Activated naive CD4-positive, alpha-beta T cell (primary cell): ENCODE measurements at places on chromosomes 12 and 14.

DNA sequence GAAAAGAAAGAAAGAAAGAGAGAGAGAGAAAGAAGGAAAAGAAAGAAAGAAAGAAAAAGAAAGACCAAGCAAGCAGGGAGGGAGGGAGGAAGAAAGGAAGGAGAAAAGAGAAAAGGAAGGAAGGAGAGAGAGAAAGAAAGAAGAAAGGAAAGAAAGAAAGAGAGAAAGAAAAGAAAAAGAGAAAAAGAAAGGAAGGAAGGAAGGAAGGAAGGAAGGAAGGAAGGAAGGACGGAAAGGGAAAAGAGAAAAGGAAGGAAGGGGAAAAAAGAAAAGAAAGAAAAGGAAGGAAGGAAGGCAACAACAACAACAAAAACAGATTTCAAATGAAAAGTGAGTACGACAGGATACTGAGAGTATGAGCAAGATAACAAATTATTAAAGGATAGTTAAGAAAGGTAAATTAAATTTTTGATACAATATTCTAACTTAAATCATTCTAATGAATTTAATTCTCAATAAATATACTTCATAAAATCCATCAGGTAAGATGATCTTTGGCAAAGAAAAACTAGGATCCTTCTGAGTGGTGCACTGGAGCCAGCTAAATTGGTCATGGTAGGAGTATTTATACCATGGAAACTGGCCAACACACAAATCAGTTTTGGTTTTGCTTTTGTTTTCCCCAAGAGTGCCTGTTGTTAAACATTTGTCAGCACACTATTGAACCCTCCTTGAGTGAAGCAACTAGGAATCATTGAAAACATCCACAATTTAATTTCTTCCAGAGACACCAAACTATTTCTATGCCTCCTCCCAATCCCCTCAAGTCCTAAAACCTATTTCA lies 56.1 kb upstream of the DYRK2 start:
- DNase-seq: no peak

DNA sequence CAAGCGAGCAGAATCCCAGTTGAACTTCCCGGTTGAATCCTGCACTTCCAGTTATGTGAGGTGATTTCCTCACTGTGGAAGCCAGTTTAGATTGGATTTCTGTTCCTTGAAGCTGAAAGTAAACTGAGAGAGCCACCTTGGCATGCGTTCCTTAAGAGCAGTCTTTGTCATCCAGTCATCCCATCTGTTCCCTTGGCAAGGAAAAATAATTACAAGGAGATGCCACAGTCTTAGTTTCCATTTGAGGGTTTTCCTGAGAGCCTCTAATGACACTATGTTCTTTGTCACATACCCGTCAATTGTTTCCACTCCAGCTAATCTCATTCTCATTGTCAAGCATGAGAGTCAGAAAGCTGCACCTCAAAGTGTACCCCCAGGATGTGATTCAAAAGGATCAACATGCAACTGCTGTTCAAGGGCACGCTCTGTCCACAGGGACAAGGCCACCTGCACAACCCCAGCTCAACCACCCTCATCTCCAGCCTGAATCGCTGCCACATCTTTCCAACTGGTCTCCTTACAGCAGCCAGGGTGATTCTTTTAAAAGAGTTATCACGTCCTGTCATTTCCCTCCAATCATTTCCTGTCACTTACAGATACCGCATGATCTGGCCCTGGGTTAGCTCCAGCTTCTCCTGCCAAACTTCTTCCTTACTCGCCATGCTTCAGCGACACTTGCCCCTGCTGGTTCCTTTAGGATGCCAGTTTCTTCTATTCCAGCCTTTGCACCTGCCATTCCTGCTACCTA lies 18.0 kb upstream of the TCP11L2 start:
- DNase-seq: no peak

DNA sequence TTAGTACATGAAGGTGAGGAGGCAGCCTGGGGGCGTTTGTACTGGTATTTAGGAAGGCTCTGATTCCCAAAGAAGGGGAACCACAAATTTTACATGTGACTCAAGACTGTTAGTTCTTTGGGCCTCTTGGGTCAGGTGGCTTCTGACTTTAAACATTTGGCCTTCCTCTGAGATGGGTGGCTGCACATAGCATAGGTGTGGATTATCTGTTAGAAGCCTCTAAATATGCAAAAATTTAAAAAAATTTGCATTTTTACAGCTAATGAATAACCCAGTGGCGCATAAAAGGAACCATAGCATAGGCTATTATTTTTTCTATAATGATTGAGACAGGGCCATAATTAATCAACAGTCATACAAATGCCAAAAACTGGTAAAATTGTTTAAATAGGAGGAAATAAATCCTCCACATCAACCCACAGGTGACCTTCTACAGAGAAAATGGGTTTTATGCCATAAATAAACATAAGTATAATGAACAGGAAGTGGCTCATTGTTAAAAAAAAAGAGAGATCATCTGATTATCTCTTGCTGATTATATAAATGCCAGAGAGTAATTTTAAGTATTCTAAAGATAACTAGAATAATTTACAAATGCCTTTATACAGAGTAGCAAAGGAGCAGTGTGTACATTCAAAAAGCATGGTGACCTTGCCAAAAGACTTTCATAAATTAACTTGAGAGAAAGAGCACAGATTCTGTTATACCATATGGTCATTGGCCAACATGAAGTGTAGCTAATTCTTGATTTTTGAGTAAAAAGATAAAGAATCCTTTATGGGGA lies 284.2 kb upstream of the ATP2B1 start:
- DNase-seq: no peak

- no peak for DNase-seq
These were observed 101.2 kb upstream of the EIF5 start for GRCh38 chr14:103232831-103233319.

DNA sequence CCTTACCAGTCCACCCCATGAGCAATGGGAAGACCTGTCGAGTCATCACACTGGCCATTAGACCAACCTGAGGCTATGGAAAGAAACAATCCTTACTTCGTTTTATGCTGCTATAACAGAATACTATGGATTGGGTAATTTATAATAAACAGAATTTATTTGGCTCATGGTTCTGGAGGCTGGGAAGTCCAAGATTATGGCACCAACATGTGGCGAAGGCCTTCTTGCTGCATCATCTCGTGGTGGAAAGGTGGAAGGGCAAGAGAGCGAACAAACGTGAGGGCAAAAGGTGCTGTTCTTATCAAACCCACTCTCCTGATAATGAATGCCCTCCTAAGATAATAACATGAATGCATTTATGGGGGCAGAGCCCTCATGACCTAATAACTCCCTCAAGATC lies 9.6 kb upstream of the SPTB start:
- DNase-seq: no peak

DNA sequence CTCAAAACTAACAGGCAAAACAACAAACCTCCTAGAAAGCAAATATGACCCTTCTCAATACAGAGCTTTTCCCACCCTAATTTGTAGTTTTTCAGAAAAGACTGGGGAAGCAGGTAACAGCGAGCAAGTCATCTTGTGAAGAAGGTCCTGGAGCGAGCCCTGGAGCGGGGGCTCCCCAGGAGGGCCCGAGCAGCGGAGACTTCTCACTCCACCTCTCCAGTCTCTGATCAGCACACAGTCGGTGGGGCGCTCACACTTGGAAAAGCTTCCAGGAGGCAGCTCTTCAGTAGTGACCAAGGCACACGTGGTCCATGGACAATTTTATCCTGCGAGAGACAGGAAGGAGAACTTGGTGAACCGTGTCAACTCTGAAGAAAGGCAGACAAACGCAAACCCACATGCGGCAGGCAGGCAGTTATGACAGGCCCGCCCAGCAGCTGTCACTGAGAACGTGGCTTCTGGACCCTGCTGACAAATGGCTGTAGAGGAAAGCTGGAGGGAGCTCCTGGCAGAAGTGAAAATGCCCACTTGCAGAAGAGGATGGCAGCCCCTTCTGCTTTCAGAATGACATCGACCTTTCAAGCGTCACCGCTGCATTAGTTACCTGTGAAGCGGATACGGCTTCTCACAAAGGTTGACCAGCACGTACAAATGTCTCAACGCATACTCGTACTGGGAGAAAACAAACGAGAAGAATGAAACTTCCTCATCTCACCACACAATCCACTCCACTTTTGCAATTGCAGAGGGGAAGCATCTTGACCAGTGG lies 44.2 kb downstream of the LGMN start:
- no peak for DNase-seq

DNA sequence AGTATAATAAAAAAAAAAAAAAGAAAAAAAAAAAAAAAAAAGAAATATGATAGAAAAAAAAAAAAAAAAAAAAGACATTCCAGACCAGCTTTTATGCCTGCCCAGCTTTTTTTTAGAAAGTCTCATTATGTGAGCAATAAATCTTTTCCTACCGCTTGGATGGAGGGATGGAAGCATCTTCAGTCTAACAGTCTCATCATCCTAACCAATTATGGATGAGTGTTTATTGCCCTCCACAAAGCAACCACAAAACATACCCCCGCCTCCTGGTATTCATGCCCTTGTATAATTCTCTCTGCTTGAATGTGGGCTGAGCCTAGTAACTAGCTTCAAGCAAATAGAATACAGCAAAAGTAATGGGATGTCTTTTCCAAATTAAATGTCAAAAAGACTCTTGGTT lies 33.7 kb upstream of the ADAMTS20 start:
- DNase-seq: no peak

- no peak for DNase-seq
These were observed 31.4 kb downstream of the ALDH2 start for GRCh38 chr12:111798182-111798581.

GRCh38 chr12:6341417-6342139 lies at the start of gene TNFRSF1A:
Gene TNFRSF1A, minus strand, starts transcription at chr12:6342076. Its CDS starts 262 bp downstream, at chr12:6341814.
- DNase-seq: no peak

DNA sequence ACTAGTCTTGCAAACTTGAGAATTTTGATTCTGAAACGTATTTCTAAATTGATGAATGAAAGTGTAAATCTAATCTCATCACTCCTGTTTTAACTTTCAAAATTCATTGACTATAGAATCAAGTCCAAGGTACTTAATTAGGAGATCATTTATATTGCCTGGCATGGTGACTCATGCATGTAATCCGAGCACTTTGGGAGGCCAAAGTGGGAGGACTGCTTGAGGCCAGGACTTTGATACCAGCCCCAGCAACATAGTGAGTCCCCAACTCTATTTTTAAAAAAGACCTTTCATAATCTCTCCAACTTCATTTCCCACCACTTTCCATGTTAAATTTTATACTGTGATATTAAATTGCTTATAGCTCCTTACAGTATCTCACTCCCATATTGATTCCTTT lies 3.0 kb upstream of the MIPOL1 start:
- DNase-seq: no peak

DNA sequence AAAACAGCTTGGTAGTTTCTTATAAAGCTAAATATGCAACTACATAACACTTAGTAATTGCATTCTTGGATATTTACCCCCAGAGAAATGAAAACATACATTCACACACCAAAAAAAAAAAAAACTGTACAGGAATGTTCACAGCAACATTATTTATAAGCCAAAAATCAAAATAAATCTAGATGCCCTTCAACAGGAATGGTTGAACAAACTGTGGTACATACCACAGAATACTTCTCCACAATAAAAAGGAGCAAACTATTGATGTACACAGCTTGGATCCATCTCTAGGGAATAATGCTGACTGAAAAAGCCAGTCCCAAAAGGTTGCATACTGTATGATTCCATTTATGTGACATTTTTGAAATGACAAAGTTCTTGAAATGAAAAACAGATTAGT lies 62.1 kb upstream of the SLC38A4 start:
- no peak for DNase-seq

DNA sequence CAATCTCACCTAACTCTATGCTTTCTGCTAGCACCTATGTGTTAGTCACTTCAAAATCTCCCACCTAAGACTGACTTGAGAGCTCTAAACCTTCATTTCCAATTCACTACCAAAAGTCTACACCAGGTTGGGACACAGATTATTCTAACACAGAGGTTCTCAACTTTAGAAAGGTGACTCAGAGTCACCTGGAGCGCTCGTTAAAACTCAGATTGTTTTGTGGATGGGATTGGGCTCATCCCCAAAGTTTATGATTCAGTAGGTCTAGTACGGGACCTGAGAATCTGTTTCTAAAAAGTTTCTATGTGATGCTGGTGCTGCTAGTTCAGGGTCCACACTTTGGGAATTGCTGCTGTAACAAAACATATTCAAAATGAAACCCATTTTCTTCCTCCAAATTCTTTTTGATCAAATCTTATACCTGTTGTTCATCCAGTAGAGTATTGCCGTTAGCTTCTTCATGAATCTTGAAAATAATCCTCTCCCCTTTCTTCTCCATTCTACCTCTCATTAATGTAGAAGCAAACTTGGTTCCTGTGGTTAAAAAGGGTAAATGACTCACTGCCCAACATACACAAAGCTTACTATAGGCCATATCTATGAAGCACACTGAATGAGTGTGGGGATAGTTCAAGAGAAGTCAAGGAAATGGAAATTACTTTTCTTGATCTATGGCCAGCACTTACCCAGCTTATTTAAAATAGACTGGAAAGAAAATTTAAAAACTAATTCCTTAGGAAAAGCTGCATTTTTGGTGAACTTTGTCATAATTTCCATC lies 206.7 kb downstream of the KIF21A start:
- DNase-seq: no peak

DNA sequence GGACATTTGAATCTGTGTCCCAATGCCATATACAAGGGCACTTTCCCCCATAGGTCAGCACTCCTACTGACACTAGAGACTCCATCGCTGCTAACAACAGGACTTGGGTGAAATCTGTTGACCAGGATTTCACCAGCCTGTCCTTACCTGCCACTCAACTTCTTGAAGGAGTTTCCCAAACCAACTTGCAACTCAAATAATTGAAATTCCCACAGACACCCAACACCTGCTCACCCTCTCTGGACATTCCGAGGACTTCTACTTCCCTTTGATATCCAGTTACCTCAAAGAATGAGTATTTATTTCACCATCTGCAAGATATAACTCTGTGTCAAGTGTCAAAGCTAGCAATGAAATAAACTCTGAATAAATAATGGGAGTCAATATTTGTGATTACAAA lies 44.6 kb downstream of the LLPH start:
- no peak for DNase-seq

- no peak for DNase-seq
These were observed 493.8 kb downstream of the VRK1 start for GRCh38 chr14:97290977-97291376.

DNA sequence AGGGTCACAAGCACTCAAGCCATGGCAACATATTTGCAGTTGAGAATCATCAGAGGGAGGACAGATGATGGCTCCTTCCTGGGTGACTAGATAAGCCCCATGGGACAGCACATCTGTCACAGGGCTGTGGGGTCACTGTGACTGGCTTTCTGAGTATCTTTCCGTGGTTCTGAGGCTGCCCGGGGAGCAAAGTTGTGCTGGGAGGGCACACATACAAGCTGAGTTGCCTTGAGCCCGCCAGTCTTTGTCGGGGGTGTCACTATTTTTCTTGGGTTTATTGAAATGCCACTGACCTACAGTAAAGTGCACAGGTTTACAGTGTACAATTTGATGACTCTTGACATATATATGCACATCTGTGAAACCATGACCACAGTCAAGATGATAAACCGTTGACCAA lies 17.2 kb upstream of the KIF26A start:
- DNase-seq: no peak
